NCI-H1105 (cell line): ENCODE measurements at places on chromosomes 5 and 9.

DNA sequence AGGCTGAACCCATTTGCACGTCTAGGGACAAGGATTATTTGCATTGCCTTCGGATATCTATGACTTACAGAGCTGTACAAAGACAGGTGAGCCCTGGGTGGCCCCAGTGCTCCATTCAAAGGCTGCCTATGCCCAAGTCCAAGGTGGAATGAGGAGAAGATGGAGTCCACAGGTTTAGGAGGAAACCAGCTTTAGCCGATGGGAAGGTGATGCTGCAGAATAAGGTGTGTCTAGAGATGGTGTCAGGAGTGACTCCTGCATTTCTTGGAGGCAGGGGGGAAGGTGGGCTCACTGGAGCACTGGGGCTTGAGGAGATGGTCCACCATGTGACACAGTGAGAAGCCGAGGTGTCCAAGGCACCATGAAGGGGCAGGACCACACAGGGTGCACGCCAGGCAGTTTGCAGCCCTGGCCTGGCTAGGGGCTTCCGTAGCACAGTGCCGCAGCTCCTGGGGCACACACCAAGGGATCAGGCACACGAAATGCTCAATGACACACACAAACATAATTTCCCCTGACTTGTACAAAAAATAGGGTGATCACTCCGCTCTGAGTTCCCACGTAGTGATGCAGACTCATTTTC lies 32.1 kb downstream of the SEMA4D start:
- DNase-seq, result no peak

DNA sequence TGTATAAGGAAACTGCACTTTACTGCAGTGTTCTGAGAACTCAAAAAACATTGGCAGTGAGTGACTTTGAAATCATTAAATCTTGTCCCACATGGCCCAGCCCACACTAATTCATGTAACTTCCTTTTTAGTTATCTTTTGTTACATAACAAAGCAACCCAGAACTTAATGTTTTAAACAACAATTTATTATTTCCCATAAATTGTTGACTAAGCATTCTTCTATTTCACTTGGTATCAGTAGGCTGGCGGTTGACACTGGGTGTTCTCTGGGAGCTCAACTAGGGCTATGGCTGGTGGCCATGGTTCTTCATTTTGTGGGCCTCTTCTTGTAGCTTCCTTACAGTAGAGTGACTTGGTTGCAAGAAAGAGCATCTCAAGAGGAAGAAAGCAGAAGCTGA lies 278.4 kb downstream of the RASEF start:
- no peak for DNase-seq

DNA sequence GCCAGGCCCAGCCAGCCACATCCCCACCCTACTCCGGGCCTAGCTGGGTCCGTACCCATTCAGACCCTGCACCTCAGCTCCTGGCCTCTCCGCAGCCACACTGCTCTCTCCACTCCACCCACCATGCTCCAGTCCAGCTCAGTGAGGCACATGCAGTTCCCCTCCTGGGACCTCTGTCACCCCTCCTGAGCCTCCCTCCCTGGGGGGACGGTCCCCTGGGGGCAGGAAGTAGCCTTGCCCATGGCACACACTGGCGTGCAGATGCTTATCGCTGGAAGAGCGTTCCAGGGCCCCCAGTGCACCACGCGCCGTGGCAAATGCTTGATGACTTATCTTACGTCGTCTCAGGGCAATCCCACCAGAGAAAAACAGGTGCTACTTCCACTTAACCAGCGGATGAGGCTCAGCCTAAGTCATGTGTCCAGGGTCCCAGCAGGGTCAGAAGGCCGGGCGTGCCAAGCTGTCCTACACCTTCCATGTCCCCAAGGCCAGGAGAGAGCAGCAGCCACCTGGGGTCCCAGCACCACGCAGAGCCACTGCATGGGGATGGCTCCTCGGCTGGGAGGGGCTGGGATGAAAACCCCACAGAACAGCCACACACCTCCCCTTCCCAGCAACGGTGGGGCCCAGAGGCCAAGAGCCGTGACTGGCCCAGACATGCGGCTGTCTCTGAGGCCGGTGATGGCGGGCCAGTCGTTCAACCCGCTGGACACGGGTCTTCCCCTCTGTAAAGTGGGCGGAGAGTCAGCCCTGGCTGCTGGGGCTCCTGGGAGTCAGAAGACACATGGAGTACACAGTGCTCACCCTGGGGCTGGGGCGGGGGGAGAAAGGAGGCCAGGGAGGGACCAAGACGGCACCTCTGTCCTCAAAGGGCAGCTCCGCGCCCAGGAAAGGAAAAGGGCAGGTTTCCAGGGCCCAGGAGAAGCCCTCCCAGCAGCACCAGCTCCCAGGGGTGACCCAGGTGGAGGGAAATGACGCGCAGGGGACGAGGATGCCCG lies 2.6 kb upstream of the CCDC187 start:
- DNase-seq, result no peak

GRCh38 chr5:24904981-24905517 lies 260.3 kb upstream of the CDH10 start:
- DNase-seq, result no peak

DNA sequence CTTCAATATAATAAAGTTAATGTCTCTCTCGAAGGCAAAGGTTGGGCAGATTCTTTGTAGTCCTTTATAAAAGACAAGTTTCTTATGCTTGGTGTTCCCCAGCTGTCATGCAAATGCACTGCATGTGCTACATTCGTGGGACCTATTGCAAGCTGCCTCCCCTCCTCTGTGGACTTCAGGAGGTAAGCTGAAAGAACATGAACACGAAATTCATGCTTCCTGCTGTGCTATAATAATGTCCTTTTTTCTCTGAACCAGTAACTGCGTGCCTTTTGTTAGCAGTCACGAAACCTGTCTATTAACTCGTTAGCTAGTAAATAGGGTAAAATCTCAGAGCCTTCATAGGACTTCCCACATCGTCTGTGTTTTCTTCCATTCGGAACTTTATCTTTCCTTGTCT lies 363.5 kb downstream of the CDH9 start:
- DNase-seq, result no peak

DNA sequence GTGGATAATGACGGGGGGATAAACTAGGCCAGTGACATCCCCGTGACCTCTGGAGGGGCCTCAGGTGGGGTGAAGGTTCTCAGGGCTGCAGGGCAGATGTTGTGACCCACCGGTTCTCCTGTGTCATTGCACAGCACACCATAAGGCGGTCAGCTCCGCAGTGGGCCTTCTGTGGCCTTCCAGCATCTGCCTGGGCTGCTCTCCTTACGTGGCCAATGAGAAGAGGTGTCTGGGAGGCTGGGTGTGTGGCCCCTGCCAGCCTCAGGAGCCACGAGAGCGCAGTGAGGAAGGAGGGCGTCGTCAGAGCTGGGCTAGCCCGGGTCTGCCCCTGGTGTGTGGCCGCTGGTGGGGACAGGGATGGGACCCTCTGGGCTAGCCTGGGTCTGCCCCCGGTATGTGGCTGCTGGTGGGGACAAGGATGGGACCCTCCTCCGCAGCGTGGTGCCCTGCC lies 48.7 kb downstream of the COL5A1 start:
- DNase-seq, result no peak

DNA sequence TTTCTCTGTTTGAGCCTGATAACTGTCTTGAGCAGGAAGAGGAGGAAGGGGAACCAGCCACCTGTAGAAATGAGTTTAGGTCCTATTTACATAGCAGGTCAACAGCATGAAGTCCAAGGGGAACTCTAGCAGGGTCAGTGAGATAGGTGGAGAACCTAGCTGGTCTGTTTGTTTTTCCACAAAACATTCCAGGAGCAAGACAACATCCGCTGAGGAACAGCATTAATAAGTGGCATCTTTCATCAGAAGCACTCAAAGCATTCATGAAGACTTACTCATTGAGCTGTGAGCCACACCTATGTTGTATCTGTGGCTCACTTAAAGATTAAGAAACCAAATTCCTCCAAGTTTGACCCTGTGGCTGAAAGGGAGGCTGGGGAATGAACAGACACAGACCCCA lies 115.9 kb downstream of the ACTBL2 start:
- no peak for DNase-seq

DNA sequence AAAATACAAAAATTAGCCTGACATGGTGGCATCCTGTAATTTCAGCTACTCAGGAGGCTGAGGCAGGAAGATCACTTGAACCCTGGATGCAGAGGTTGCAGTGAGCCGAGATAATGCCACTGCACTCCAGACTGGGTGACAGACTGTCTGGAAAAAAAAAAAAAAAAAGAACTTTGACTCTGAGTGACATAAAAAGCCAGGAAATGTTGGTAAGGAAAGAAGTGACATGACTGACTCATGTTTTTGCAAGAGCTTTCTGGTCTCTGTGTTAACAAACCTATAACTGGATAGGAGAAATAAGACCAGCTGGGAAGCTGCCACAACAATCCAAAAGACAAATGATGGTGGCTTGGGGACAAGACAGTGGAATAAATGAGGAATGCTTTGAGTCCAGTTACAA lies 272.1 kb downstream of the HINT1 start:
- DNase-seq, result no peak

DNA sequence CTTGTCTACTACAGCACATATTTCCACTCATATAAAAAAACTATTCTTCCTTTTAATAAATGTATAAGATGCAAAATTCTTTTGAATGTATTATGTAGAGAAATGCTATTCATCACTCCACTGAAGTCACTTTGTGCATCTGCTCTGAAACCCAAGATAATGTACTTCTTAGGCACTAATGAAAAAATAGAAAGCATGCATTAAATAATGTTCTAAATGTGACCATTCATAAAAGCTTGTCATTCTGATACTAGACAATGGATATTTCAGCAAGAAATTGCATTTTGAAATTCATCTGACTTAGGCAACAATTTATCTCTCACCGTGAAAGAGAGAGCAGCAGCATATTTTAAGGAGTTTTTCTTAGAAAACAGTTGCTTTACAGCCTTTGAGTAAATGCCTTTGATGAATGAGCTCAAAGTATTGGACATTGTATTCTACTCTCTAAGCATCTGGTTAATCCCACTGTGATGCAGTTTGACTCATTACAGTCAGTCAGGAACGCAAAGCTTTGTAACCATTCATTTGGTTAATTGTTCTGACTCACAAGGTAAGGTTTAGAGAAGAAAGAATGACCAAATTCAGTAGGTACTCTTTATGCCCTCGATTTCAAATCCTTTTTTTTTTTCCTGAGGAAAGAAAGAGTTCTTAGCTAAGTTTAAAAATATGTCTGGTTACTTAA lies 2233.8 kb upstream of the C9orf72 start:
- no peak for DNase-seq

GRCh38 chr5:171647043-171647903 lies 138.3 kb upstream of the SMIM23 start:
- no peak for DNase-seq

GRCh38 chr9:21558079-21558478 lies 76.0 kb upstream of the IFNE start:
- no peak for DNase-seq
